ENCODE measurements at places on chromosomes 7 and 10.

DNA sequence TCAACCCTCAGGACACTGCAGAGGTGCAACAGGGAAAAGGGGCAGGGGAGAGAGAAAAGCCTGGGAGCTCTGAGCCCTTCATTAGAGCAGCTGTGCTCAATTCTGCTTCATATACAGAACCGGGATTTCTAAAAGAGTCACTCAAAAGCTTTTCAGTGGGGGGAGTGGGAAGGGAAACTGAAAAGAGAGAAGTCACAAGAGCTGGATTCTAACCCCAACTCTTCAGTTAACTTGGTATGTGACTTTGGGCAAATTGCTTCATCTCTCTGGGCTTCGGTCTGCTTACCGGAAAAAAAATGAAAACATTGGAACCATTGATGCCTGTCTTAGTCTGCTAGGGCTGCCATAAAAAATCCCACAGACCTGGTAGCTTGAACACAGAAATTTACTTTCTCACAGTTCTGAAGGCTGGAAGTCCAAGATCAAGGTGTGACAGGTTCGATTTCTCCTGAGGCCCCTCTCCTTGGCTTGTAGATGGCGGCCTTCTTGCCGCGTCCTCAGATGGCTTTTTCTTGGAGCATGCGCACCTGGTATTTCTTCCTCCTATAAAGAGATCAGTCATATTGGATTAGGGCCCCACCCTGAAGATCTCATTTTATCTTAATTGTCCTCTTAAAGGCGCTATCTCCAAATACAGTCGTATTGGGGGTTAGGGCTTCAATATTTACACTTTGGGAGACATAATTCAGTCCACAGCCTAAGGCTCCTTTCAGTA, 118.3 kb upstream of the KMT2E start:
- no peak for DNase-seq
- H3K27me3 ChIP-seq = no peaks in the 10 kb centered on the region
- H3K27ac ChIP-seq = no peak overlapping the region

- no peaks in the 10 kb centered on the region for H3K27me3 ChIP-seq
- no peaks in the 10 kb centered on the region for H3K36me3 ChIP-seq
- H3K4me1 ChIP-seq = no peaks in the 10 kb centered on the region
- H3K27ac ChIP-seq = no peak overlapping the region
- H3K4me3 ChIP-seq = no peak overlapping the region
These were observed 2.8 kb downstream of the LIPM start for GRCh38 chr10:88805361-88805760.

GRCh38 chr7:2794836-2795636, 49.1 kb downstream of the GNA12 start:
- H3K4me1 ChIP-seq = peaks cover 15% of the 10 kb centered on the region
- H3K4me3 ChIP-seq = no peak overlapping the region
- no peak overlapping the region for H3K27ac ChIP-seq
- no peaks in the 10 kb centered on the region for H3K27me3 ChIP-seq
- H3K36me3 ChIP-seq = peaks cover 10% of the 10 kb centered on the region

- no peaks in the 10 kb centered on the region for H3K36me3 ChIP-seq
- no peak for DNase-seq
- peaks cover 13% of the 10 kb centered on the region for H3K4me1 ChIP-seq
- H3K4me3 ChIP-seq = no peak overlapping the region
- no peaks in the 10 kb centered on the region for H3K27me3 ChIP-seq
- no peak overlapping the region for H3K27ac ChIP-seq
These were observed 128.5 kb downstream of the DKK1 start for GRCh38 chr10:52442576-52442975.

DNA sequence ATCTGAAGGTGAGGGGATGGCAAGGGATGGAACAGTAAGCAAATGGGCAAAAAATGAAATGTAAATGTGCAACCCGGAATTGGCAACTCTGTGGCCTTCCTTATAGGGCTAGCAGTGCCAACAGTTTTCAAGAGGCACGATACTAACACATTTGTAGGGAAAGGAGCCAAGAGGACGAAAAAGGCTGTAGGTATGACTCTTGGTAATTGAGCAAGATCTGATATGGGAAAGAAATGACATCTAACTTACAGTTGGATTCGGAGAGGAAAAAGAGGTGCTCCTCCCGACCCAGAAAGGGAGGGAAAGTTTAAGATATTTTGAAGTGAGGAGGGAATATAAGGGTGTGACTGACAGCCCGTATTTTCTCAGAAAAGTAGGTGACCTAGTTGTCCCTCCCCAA, 2.1 kb upstream of the CREM start:
- no peak overlapping the region for H3K4me3 ChIP-seq
- no peaks in the 10 kb centered on the region for H3K36me3 ChIP-seq
- no peaks in the 10 kb centered on the region for H3K27me3 ChIP-seq
- H3K27ac ChIP-seq = no peak overlapping the region

- DNase-seq = peak; percentile 81
- H3K27ac ChIP-seq = peak overlapping the region; percentile 78
- H3K27me3 ChIP-seq = no peaks in the 10 kb centered on the region
These were observed 375.2 kb downstream of the RPS24 start for GRCh38 chr10:78408671-78409472.

GRCh38 chr7:100655908-100656674, at the start of gene ACTL6B:
ACTL6B (minus strand) TSS chr7:100656448; CDS start chr7:100656354, 94 bp downstream.
- H3K27me3 ChIP-seq = no peaks in the 10 kb centered on the region
- no peak for DNase-seq
- H3K4me1 ChIP-seq = no peaks in the 10 kb centered on the region
- no peak within 1 kb of the TSS for H3K4me3 ChIP-seq
- no peak within 1 kb of the TSS for H3K27ac ChIP-seq

DNA sequence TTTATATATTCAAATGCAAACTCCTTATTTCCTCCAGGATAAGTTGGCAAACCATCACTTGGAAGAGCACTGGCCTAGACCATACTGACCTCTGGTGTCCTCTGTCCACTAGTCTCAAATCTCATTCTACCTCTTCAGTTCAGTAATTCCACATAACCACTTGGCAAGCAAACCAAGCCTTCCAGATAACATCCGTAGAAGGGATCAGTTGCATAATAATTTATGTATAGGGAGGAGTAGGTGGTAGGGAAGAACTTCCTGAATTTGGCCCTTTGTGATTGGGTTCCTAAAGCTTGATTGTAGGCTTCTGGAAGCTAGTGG, 55.0 kb downstream of the WAC start:
- H3K36me3 ChIP-seq = peaks cover 15% of the 10 kb centered on the region
- H3K4me1 ChIP-seq = peaks cover 32% of the 10 kb centered on the region
- no peak for DNase-seq
- H3K27ac ChIP-seq = peak overlapping the region; percentile 52
- peak overlapping the region; percentile 37 for H3K4me3 ChIP-seq
- no peaks in the 10 kb centered on the region for H3K27me3 ChIP-seq
